ENCODE measurements at places on chromosomes 1 and 21. TPM values are rescaled to one million over a fixed set of nuclear protein-coding genes. Genes with fewer than 3 reads are reported as not detected.

Gene TNFRSF25
- polyA plus RNA-seq: 3.1 TPM

GRCh38 chr1:3907621-3908165, 7.6 kb upstream of the C1orf174 start:
- H3K36me3 ChIP-seq: no peaks in the 10 kb centered on the region
- H3K27ac ChIP-seq: no peak overlapping the region
- no peak overlapping the region for H3K4me3 ChIP-seq
- DNase-seq: no peak
- H3K4me1 ChIP-seq: peaks cover 14% of the 10 kb centered on the region

GRCh38 chr21:16095005-16095404, 365.2 kb downstream of the USP25 start:
- no peak for DNase-seq
- no peak overlapping the region for H3K4me3 ChIP-seq
- no peak overlapping the region for H3K27ac ChIP-seq
- H3K4me1 ChIP-seq: no peaks in the 10 kb centered on the region
- no peaks in the 10 kb centered on the region for H3K27me3 ChIP-seq
- H3K36me3 ChIP-seq: no peaks in the 10 kb centered on the region

- H3K4me3 ChIP-seq: no peak overlapping the region
- DNase-seq: no peak
- H3K27ac ChIP-seq: no peak overlapping the region
- no peaks in the 10 kb centered on the region for H3K27me3 ChIP-seq
- no peaks in the 10 kb centered on the region for H3K4me1 ChIP-seq
- H3K36me3 ChIP-seq: peaks cover 90% of the 10 kb centered on the region
Measured at GRCh38 chr1:220003610-220004299, 42.5 kb downstream of the EPRS1 start.

DNA sequence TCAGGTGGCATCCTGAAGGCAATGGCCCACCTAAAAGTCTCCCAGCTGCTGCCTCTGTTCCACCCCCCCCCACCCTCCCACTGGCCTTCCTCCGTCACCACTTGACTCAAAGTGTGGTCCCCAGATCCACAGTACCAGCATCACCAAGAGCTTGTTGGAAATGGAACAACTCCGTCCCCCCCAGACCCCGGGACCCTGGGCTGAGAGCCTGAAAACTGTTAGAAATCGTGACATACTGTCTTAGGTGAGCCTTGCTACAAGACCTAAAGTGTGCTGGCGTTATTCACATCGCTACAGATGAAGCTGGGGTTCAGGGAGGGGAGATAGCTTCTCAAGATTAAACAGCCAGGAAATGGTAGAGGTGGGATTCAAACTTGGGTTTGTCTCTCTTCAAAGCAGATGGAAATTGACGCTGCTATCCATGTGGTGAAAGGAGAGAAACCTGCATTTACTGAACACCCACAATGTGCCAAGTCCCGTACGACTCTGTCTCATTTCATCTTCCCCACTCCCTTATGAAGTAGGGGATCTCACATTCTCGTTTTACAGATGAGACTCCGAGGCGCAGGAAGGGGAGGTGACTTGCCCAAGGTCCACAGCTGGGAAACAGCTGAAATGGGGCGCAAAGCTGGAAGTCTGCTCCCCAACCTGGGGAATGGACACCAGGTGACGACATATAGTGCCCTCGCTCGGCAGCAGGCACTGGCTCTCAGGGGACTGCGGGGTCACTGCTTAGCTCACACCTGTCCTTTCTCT, 52.8 kb upstream of the IFFO2 start:
- no peaks in the 10 kb centered on the region for H3K36me3 ChIP-seq
- peaks cover 15% of the 10 kb centered on the region for H3K4me1 ChIP-seq
- H3K27ac ChIP-seq: no peak overlapping the region
- DNase-seq: no peak
- H3K27me3 ChIP-seq: no peaks in the 10 kb centered on the region

Gene SLC30A7
- polyA plus RNA-seq: 17.6 TPM

Gene LGR6
- polyA plus RNA-seq: not detected

DNA sequence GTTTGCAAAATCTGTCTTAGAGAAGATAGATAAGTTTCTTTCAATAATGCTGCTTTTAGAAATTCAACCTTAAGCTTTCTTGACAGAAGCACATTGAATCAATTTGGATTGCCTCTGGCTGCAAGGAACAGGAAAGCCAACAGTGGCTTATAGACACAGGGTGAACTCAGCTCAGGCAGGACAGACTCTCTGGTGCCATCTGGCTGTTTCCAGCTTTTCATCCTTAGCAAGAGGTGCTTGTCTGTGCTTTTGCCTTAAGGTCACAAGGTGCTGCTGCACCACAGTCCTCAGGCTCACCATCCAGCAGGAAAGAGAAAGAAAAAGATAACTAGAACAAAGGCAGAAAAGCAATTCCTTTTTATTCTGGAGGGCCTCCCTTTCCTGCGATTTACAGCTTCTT, 93.7 kb upstream of the ETS2 start:
- H3K27ac ChIP-seq: no peak overlapping the region
- DNase-seq: no peak
- no peak overlapping the region for H3K4me3 ChIP-seq
- no peaks in the 10 kb centered on the region for H3K4me1 ChIP-seq
- H3K36me3 ChIP-seq: no peaks in the 10 kb centered on the region

GRCh38 chr1:20701446-20701845, 16.4 kb downstream of the KIF17 start:
- no peak overlapping the region for H3K27ac ChIP-seq
- H3K4me1 ChIP-seq: peaks cover 6% of the 10 kb centered on the region
- no peaks in the 10 kb centered on the region for H3K27me3 ChIP-seq
- no peak overlapping the region for H3K4me3 ChIP-seq

DNA sequence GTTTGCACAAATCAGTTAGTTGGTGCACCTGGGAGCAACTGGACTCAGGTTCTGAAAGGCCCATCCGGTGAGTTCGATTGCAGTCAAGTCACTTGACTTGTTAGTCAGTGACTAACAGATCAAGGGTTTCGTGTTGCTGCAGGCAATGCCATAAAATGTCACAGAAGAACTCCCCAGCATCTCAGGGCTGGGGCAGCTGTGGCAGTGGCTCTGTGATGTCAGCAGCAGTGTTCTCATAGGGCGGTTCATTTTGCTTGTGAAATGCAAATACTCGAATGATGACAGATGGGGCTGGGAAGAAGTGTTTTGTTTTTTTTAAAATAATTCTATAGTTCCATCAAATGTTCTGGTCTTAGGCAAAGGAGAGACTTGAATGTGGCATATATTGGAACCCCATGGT, 287.8 kb downstream of the LMX1A start:
- no peaks in the 10 kb centered on the region for H3K36me3 ChIP-seq
- H3K4me3 ChIP-seq: no peak overlapping the region
- no peak for DNase-seq

- no peaks in the 10 kb centered on the region for H3K4me1 ChIP-seq
- no peak overlapping the region for H3K27ac ChIP-seq
- no peak overlapping the region for H3K4me3 ChIP-seq
Measured at GRCh38 chr1:171188388-171189266, 3.5 kb downstream of the FMO2 start.
